ENCODE measurements at places on chromosomes 7 and 10.

GRCh38 chr7:2357165-2357564 lies 2.5 kb downstream of the EIF3B start:
- no peak for DNase-seq

DNA sequence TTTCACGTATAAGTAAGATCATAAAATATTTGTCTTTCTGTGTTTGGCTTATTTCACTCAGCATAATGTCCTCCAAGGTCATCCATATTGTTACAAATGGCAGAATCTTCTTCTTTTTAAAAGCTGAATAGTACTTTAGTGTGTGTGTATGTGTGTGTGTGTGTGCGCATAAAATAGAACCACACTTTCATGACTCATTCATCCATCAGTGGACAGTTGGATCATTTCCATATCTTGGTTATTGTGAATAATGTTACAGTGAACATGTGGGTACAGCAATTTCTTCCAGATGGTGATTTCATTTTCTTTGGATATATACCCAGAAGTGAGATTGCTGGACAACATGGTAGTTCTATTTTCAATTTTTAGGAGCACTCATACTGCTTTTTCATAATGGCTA lies 622.4 kb downstream of the NRG3 start:
- no peak for DNase-seq

DNA sequence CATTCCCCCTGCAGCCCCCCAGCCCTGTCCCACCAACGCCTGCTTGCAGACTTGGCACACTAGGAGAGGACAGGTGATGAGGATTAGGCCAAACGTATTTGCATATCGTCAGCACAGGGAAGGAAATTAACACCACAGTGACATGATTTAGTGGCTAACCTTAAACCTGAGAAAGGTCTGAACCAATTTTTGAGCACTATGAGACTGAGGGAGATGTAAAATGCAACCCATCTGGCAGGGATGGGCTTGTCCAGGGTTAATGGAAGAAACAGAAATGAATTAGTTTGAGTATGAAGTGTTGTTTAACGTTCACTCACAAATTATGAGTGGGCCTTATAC lies 183.6 kb downstream of the TAX1BP1 start:
- no peak for DNase-seq

- DNase-seq = no peak
These were observed 112.1 kb downstream of the FAM53B start for GRCh38 chr10:124632064-124632531.

DNA sequence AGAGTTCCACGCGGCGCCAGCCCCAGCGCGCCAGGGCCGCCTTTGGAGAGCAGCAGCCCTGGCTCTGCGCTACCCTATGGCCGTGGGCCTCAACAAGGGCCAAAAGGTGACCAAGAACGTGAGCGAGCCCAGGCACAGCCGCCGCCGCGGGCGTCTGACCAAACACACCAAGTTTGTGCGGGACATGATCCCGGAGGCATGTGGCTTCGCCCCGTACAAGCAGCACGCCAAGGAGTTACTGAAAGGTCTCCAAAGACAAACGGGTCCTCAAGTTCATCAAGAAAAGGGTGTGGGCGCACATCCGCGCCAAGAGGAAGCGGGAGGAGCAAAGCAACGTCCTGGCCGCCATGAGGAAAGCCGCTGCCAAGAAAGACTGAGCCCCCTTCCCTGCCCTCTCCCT lies 144.1 kb downstream of the SRPK2 start:
- no peak for DNase-seq

- no peak for DNase-seq
These were observed 132.3 kb downstream of the SPAG6 start for GRCh38 chr10:22477334-22478287.

- DNase-seq = no peak
These were observed 395.0 kb upstream of the SHH start for GRCh38 chr7:156207306-156207705.

- DNase-seq = no peak
These were observed 11.8 kb downstream of the MACROH2A2 start for GRCh38 chr10:70064486-70064885.

- no peak for DNase-seq
These were observed 93.5 kb upstream of the MPP7 start for GRCh38 chr10:28396331-28396730.

DNA sequence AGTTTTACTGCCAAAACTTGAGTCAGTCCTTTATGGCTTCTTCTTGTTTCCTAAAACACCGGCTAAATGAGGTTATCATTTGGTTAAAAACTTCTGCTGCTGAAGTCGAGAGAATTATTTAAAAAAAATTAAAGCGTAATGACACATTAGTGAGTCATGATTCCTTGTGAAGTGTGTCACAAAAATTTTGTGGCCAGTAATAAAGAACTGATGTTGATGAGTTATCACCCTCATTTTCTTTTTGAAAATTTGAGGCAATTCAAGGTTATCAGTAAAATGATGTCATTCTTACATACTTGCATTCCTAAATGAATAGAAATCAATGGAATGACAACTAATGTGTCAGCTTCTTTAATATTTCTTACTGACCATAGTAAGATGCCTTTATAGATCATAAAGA lies 427.4 kb downstream of the SORCS3 start:
- no peak for DNase-seq

DNA sequence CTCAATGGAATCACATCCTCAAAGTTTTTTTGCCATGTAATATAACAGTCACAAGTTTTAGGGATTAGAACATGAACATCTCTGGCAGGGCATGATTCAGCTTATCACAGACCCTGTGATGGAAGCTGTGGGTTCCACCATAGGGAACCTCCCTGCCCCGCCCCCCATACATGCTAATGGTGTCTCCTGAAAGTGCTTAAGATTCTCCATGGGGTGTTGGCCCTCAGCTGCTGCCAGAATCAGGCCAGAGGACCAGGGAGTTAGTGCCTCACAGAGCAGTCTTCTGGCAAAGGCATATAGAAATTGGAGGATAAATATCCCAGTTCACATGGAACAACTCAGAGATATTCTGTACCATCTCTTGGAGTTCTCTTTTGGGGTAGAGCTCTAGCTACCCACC lies 119.4 kb downstream of the RAB11FIP2 start:
- no peak for DNase-seq

- no peak for DNase-seq
These were observed 811.8 kb upstream of the CELF2 start for GRCh38 chr10:10205906-10206305.

DNA sequence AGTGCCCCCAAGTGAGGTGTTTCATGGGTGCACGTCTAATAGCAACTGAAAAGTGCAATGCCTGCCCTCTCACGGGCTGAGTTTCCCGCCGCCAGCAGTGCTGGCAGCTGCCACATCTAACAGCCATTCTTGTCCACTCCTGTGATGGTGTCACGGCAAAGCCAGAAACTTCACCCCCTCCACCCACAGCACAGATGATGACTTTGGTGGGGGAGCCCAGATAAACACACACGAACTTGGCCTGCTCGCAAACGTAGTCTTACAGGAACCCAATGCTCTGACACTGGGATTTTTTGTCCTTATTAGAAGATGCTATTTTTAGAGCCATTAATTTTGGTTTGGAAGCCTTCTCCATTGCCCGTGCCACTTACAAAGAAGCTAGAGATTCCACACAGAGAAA lies 26.7 kb downstream of the CPXM2 start:
- DNase-seq = no peak

DNA sequence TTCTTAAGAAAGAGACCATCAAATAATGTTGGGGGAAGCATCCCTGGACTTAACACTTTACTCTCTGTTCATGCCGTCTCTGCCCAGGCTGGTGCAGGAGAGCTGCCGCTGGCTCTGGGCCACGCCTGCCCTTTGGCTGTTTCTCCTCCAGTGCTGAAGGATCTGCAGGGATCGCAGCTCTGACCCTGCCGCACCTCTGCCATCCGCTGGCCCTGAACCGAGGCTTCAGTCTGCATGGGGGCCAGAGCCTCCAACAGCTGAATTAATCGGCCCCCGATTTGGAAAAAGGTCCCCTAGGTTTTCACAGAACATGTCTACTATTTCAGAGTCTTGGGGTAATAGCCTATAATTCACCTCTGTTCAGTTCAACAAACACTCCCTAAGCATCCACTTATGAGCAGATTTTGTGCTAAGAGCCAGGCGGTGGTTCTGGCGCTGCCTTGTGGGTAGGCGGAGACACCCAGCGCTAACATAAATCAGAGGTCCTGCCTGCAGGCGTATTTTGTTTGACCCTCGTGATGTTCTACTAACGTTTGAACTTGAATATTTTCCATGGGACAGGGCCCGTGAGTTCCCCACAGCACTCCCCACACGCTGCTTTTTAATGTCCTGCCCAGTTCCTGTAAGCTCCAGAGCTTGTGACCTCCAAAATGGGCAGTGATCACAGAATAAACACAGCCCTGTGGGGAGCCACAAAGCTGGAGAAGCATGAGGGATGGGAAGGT lies 99.0 kb downstream of the DYNC2I1 start:
- no peak for DNase-seq

DNA sequence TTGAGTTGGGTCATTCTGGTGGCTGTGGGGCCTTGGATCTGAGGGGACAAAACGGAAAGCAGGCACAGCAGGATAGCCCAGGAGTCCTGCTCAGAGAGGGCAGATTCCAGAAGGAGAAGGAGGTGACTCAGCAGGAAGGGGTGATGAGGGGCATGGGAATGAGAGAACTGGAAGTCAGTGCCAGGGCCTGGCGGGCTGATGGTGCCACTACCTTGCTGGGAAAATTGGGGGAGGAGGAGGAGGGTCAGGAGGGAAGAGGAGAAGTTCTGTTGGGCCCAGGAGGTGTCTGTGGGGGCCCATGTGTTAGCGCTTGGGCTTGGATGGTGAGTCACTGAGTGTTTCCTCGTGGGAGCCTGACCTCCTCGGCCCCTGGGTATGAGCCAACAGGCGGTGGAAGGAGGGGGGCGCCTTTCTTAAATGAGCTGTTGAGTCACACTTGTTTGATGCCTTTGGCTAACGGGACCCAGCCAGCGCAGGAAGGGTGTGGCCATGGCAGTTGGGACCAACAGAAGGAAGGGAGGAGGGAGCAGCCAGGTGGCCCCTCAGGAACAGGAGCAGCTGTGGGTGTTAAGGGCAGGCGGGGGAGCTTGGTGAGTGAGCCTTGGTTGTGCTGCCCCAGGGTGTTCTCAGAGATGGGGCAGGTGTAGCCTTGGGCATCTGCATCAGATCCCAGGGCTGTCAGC lies 130.0 kb upstream of the BTBD16 start:
- DNase-seq = peak; percentile 56

- no peak for DNase-seq
These were observed 109.8 kb upstream of the IL6 start for GRCh38 chr7:22617166-22617565.

GRCh38 chr7:91694351-91694841 lies 186.1 kb downstream of the MTERF1 start:
- no peak for DNase-seq

DNA sequence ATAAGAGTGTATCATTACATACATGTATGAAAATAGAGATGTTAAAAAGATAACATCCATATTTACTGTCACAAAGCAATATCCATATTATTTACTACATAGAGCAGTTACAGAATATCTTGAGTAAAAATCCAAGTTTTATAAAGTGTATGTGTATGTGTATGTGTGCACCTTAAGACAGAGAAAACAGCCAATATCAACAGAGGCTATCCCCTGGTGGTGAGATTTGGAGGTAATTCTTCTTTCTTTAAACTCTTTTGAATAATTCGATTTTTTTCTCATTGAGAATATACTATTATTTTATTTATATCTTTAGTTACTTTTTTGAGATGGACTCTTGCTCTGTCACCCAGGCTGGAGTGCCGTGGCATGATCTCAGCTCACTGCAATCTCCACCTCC lies 18.4 kb downstream of the TRDMT1 start:
- no peak for DNase-seq

GRCh38 chr10:31759124-31759798 lies 169.4 kb downstream of the ARHGAP12 start:
- DNase-seq = no peak

DNA sequence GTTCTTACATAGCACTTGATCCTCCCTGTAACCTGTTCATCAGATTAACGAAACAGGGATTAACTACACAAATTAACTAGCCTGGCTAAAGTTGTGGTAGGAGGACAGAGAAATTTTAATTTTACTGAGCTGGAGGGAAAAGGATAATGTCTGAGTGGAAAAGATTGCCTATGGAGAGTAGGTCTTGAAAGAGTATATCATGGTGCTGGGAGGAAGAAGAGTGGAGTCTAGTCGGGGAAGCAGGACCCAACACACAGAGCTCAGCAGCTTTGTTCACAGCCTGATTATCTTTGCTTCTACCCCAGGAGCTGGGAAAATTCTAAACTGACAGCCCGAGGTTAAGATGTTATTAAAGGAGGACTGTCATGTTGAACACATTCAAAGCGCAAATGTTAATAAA lies 6.1 kb upstream of the KDM7A start:
- no peak for DNase-seq

Data from GOT3 (cell line).